Thymus (tissue), 14 donors: ENCODE measurements at places on chromosomes 1 and 21. TPM values are rescaled to one million over a fixed set of nuclear protein-coding genes. Genes with fewer than 3 reads are reported as not detected.

DNA sequence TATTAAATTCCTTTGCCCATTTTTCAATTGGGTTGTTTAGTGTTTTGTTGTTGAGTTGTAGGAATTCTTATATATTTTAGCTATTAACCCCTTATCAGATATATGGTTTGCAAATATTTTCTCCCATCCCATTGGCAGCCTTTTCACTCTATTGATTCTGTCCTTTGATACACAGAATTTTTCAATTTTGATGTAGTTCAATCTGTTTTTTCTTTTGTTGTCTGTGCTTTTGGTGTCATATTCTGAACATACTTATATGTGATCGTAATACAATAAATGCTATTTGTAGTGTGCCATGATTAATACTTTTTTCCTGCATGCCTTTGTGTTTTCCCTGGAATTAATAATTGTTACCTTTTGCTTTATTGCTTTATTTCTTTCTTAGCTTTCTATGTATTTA is 7.8 kb upstream of the LRP8 start:
- H3K4me3 ChIP-seq, result no peak overlapping the region
- no peak overlapping the region for H3K27ac ChIP-seq
- H3K36me3 ChIP-seq, result no peaks in the 10 kb centered on the region

DNA sequence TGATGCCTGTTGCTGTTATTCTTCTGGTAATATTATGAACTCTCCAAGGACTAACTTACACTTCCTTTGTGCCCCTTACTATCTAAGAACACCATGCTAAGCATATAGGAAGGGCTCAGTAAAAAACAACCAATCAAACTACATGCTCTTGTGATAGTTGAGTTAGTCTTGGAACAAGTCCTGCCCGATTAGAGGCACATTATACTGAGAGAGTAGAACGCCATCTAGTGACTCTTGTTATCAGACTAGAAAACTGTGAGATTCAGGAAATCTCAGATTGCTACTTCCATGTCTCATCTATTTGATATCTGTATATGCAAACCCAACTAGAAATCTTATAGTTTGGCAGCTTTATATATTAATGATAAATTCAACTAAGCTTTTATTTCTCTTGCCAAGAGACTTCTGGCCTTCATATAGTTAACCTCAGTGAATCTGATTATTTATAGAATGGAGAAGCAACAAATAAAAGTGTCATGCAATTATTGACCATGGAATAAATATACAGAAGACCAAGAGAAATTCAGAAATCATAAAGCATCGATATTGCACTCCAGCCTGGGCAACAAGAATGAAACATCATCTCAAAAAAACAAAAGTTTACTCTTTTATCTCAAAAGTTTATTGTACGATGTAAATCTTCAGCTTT is 7.8 kb upstream of the SRRM1 start:
- peak; percentile 43 for DNase-seq
- no peak overlapping the region for H3K4me3 ChIP-seq
- H3K4me1 ChIP-seq, result no peaks in the 10 kb centered on the region
- no peak overlapping the region for H3K27ac ChIP-seq
- no peaks in the 10 kb centered on the region for H3K27me3 ChIP-seq

- peaks cover 6% of the 10 kb centered on the region for H3K4me1 ChIP-seq
- H3K27me3 ChIP-seq, result no peaks in the 10 kb centered on the region
- peak; percentile 45 for DNase-seq
- H3K4me3 ChIP-seq, result peak within 1 kb of the TSS; percentile 88
- peak within 1 kb of the TSS; percentile 95 for H3K27ac ChIP-seq
- H3K36me3 ChIP-seq, result peaks cover 7% of the 10 kb centered on the region
These were observed at the start of gene TSEN15 for GRCh38 chr1:184051485-184052193. Gene TSEN15, plus strand, starts transcription at chr1:184051730. Its CDS starts 26 bp downstream, at chr1:184051756.

NPL gene
- polyA plus RNA-seq, result 30.7 TPM

FAM151A gene
- polyA plus RNA-seq, result 1.6 TPM

GRCh38 chr1:193031431-193031830 is 27.7 kb downstream of the UCHL5 start:
- peaks cover 15% of the 10 kb centered on the region for H3K36me3 ChIP-seq
- H3K4me3 ChIP-seq, result no peak overlapping the region
- DNase-seq, result no peak
- H3K27ac ChIP-seq, result no peak overlapping the region

DNA sequence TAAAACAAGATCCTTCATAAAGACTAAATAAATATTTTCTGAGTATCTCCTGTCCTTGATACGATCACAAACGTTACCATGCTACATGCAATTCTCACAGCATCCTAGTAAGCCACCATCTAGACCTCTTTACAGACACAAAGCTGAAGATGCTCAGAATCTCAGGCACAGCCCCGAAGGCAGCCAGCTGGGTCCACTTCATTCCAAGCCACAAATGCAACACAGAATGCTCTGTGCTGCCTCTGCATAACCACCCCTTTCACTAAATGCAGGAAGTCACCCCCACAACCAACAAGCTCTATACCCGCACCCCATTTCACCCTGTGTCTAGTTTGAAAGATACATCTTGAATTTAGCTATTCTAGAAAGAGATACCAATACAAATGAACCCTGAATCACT is 12.9 kb downstream of the RCAN1 start:
- DNase-seq, result no peak
- H3K4me1 ChIP-seq, result peaks cover 5% of the 10 kb centered on the region
- H3K27me3 ChIP-seq, result no peaks in the 10 kb centered on the region
- no peaks in the 10 kb centered on the region for H3K36me3 ChIP-seq
- no peak overlapping the region for H3K27ac ChIP-seq
- no peak overlapping the region for H3K4me3 ChIP-seq

DNA sequence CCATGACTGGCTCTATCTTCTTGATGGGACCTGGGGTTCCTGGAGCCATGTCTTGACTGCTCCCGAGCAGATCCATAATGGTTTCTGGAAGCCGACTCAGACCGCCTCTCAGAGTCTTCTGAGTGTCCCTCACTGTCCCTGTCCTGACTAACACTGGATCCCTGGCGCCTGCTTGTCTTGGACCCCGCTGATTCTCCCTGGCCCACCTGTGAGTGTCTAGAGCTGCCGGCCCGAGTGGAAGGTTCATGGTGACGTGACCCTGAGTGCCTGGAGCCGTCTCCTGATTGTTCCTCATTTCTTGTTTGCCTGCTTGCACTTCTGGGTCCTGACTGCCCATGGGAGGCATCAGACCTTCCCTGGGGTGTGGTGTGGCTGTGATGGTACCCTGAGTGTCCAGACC is 15.1 kb downstream of the FLG start:
- H3K36me3 ChIP-seq, result no peaks in the 10 kb centered on the region
- no peak overlapping the region for H3K27ac ChIP-seq
- no peaks in the 10 kb centered on the region for H3K4me1 ChIP-seq
- no peak for DNase-seq
- no peaks in the 10 kb centered on the region for H3K27me3 ChIP-seq
- H3K4me3 ChIP-seq, result no peak overlapping the region

DNA sequence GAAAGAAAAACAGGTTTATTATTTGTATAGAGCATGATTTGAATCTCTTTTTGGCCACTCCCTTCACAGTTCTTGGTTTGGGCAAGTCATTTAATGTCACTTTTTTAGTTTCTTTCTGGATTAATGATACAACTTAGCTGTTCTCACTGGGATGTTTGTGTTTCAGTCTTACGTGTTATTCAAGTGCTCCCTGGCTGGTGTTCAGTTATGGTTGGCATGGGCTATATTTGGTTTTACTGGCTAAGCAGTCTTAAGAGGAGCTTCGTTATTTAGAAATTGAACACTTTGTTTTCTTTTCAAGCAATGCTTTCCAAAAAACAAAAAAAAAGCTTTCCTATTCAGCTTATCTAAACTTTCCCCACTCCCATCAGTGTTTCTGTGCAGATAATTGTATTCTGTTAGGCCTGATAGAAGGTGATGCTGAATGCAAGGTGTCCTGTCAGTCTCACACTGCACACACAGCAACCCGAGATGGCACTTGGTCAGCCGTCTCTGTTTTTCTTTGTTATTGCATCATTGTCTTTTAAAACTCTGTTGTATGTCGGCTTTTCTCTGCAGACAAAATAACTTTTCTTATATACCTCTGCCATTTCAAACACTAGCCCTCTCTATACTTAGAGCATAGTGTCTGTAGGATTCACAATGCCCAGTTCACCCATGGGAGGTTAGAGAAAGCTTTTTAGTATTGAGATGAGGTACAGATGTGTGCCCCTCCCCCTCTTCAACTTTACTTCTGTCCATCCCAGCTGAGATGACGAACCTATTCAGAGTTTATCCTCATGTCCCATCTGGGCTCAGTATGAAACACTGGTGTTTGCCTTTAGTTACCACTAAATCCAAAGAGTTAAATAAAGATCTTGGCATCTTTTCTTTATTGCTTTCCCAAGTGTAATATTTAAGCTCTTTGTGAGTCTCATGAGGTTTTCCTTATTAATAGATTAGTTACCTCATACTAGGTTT is 80.2 kb downstream of the VPS13D start:
- no peaks in the 10 kb centered on the region for H3K27me3 ChIP-seq
- no peak overlapping the region for H3K27ac ChIP-seq
- DNase-seq, result no peak
- peaks cover 55% of the 10 kb centered on the region for H3K36me3 ChIP-seq
- no peak overlapping the region for H3K4me3 ChIP-seq

- peak; percentile 21 for DNase-seq
- no peaks in the 10 kb centered on the region for H3K27me3 ChIP-seq
- H3K4me1 ChIP-seq, result no peaks in the 10 kb centered on the region
- H3K4me3 ChIP-seq, result no peak overlapping the region
- H3K36me3 ChIP-seq, result no peaks in the 10 kb centered on the region
- no peak overlapping the region for H3K27ac ChIP-seq
These were observed 17.8 kb upstream of the MAST2 start for GRCh38 chr1:45785583-45785982.

RNU1-2 gene
- polyA plus RNA-seq, result not detected

- H3K4me3 ChIP-seq, result no peak overlapping the region
- no peaks in the 10 kb centered on the region for H3K4me1 ChIP-seq
- DNase-seq, result no peak
These were observed 4.3 kb downstream of the FAM89A start for GRCh38 chr1:231035799-231036198.

DNA sequence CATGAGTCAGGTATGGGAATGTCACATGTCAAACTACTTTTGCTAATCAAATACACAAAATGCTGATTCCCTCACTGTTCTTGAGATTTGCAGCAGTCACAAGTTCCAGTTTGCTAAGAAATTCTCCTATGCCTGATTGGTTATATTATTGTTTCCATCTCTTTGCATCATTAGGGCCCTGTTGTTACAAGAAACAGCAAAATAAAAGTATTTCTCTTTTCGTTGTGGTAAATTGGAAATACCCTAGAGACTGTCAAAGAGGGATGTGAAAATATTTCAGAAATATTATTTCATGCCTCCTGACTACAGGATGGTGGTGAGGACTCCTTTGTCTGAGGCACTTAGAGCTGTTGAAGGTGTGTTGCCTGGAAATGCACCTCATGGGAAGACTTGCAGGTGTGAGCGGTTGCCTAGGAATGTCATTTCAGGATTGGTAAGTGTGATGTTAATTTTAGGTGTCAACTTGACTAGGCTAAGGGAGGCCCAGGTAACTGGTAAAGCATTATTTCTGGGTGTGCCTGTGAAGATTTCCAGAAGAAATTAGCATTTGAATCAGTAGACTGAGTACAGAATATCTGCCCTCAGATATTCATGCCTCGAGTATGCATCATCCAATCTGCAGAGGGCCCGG is 117.4 kb downstream of the ROR1 start:
- H3K4me3 ChIP-seq, result no peak overlapping the region
- H3K27me3 ChIP-seq, result no peaks in the 10 kb centered on the region

CAMSAP2 gene
- 9.2 TPM for polyA plus RNA-seq

- H3K4me1 ChIP-seq, result no peaks in the 10 kb centered on the region
- no peak overlapping the region for H3K27ac ChIP-seq
- no peak for DNase-seq
- no peaks in the 10 kb centered on the region for H3K36me3 ChIP-seq
- no peak overlapping the region for H3K4me3 ChIP-seq
- H3K27me3 ChIP-seq, result no peaks in the 10 kb centered on the region
These were observed 73.9 kb upstream of the SPAG17 start for GRCh38 chr1:118258975-118259374.

TXNIP gene
- polyA plus RNA-seq, result 1,022 TPM

- H3K4me1 ChIP-seq, result peaks cover 6% of the 10 kb centered on the region
- DNase-seq, result no peak
- H3K27ac ChIP-seq, result no peak overlapping the region
- H3K36me3 ChIP-seq, result no peaks in the 10 kb centered on the region
- H3K27me3 ChIP-seq, result no peaks in the 10 kb centered on the region
These were observed 61.0 kb downstream of the TIAM1 start for GRCh38 chr21:31283025-31283424.

DNA sequence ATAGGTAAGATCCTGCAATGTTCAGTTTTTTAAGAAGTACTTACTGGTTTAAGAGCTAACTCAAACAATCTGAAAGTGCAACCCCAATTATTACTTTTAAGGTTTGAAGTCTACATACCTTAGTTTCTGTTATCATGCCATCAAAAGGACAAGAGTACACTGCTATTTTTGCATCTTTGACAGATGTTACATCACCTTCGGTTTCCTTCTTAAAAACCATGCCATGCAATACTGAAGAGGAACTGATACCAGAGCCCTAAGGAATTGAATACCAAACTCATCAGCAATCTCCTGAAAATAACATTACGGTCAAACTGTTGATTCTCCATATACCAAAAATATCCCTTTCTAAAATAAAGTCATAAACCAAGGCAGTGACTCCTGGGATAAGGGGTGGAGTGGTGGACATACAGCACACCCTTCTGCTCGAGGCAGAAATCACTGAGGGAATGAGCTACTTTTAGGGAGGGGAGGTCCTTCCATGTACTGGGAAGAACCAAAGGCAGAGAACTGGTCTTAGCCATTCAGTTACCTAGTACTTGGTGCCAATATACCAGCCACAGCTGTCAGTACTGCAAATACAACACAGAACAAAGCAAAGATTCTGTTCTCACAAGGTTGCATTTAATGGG is 8.5 kb downstream of the CCT8 start:
- peaks cover 86% of the 10 kb centered on the region for H3K36me3 ChIP-seq
- H3K4me3 ChIP-seq, result no peak overlapping the region
- H3K27ac ChIP-seq, result no peak overlapping the region
- DNase-seq, result no peak
- H3K27me3 ChIP-seq, result no peaks in the 10 kb centered on the region

- H3K4me3 ChIP-seq, result no peak overlapping the region
- H3K4me1 ChIP-seq, result no peaks in the 10 kb centered on the region
- H3K36me3 ChIP-seq, result no peaks in the 10 kb centered on the region
- no peak for DNase-seq
These were observed 16.0 kb upstream of the C1orf21 start for GRCh38 chr1:184370850-184371249.

- DNase-seq, result no peak
- H3K27me3 ChIP-seq, result no peaks in the 10 kb centered on the region
- H3K27ac ChIP-seq, result no peak overlapping the region
- no peak overlapping the region for H3K4me3 ChIP-seq
- H3K4me1 ChIP-seq, result no peaks in the 10 kb centered on the region
- no peaks in the 10 kb centered on the region for H3K36me3 ChIP-seq
These were observed 59.1 kb upstream of the GJA8 start for GRCh38 chr1:147843486-147843885.

- no peak overlapping the region for H3K4me3 ChIP-seq
- no peak for DNase-seq
- H3K27ac ChIP-seq, result no peak overlapping the region
- H3K27me3 ChIP-seq, result no peaks in the 10 kb centered on the region
- peaks cover 10% of the 10 kb centered on the region for H3K36me3 ChIP-seq
These were observed 59.7 kb downstream of the RABGAP1L start for GRCh38 chr1:174218983-174219382.

GRCh38 chr1:244941121-244941520 is 76.8 kb upstream of the HNRNPU start:
- H3K4me1 ChIP-seq, result no peaks in the 10 kb centered on the region
- no peaks in the 10 kb centered on the region for H3K27me3 ChIP-seq
- no peak overlapping the region for H3K4me3 ChIP-seq
- H3K27ac ChIP-seq, result no peak overlapping the region
- H3K36me3 ChIP-seq, result no peaks in the 10 kb centered on the region
